ENCODE measurements at places on chromosomes 1 and 21.

GRCh38 chr1:29105822-29106221, 17.9 kb downstream of the TMEM200B start:
- peak; percentile 83 for DNase-seq

- DNase-seq = no peak
Measured at GRCh38 chr1:218526198-218526580, 181.1 kb downstream of the TGFB2 start.

DNA sequence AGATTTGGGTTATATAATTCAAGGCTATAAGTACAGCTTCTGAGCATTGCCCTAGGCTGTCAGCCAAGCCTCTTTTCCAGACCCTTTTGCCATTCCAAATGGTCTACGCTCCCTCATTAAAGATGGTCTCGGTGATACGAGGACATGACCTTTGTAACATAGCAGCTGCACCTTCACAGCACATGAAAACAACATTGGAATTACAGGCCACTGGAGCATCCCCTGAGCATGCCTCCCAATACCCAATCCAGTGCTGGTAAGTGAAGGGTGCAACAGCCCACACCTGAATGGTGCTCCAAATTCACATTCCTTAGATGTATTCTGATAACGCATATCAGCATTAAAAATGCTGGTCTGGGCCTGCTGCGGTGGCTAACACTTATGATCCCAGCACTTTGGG, 20.1 kb upstream of the PTPRF start:
- DNase-seq = no peak

- no peak for DNase-seq
Measured at GRCh38 chr1:61344696-61345095, 262.3 kb downstream of the NFIA start.

- DNase-seq = no peak
Measured at GRCh38 chr1:150555971-150556865, 7.0 kb downstream of the ADAMTSL4 start.

DNA sequence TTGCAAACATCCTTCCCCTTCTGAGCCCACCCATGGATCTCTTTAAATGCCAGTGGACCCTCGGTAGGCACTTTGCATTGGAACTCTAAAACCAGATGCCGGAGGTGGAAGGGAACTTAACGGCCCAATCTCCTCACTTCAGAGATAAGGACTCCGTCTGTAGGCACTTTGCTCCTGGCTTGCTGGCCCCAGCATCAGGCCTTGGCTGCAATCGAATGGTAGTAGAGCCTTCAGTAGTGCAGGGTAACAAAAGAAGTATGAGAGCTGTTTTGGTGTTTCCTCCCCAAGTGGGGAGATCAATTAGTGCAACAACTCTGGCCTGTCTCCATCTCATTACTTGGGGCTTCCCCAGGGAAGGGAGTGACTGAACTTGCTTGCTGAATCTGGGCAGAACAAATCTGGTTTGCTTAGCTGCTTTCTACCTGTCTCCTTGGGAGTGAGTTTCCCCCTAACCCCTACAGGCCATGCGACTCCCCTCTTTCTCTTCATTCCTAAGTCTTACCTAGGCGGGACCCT, 70.8 kb downstream of the TENT5C start:
- no peak for DNase-seq

DNA sequence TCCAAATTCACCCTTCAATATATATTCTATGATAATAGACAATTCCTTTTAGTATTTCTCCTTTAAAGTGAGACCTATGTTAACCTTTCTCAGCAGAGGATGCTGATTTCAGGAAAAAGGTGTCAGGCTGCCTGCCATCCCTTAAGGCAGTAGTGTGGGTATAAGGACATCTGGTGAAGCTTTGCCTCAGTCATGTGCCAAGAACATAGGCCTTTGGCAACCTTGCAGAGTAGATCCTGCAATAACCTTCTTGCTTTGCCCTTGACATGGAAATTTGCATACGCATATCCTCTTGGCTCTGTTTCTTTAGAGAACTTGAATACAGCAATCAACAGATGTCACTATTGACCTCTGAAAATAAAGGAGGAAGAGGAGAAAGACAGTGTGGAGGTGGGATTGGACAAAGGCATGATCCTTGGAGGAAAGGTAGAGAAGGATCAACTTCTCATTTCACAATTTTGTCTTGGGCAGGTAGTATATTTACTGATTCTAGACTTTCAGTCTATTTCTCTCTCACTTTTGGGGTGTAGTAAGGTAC, 21.1 kb upstream of the ZRANB2 start:
- DNase-seq = no peak

- DNase-seq = peak; percentile 92
Measured at GRCh38 chr1:169115891-169116585, 9.5 kb downstream of the ATP1B1 start.

- no peak for DNase-seq
Measured at GRCh38 chr21:45306453-45306831, 18.7 kb upstream of the POFUT2 start.

DNA sequence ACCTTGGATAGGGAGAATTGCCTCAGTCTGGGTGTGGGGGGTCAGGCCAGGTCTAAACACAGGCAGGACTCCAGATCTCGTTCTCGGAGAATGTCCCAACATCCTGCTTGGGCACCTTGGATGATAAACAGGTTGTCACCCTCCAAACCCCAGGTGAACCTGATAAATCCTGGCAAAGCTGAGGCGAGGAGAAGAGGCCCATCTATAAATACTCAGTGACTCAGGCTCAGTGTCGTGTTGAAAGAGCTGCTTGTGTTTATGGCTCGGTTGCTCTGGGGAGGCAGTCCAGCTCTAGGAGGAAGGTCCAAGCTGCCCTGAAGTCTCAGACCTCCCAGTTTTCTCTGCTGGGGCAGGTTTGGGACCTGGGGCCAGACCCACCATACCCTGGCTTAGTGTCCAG, 15.8 kb upstream of the TRIM63 start:
- peak; percentile 57 for DNase-seq

Data from renal cortical epithelial cell (primary cell).